ENCODE measurements at places on chromosomes 13 and 19. TPM values are rescaled to one million over a fixed set of nuclear protein-coding genes. Genes with fewer than 3 reads are reported as not detected.

PLIN5 gene
- 1.8 TPM for polyA plus RNA-seq

PSG6 gene
- not detected for polyA plus RNA-seq

DNAAF3 gene
- 1.4 TPM for polyA plus RNA-seq

KRTDAP gene
- polyA plus RNA-seq, result 1.8 TPM

ZNF628 gene
- polyA plus RNA-seq, result 2.2 TPM

SLC6A16 gene
- 4.2 TPM for polyA plus RNA-seq

ZNF681 gene
- polyA plus RNA-seq, result 11.9 TPM

S1PR4 gene
- polyA plus RNA-seq, result 1.2 TPM

POU2F2 gene
- 1.4 TPM for polyA plus RNA-seq

RNF225 gene
- not detected for polyA plus RNA-seq
